Left lung (tissue), 14 donors: ENCODE measurements at places on chromosomes 5 and 9. TPM values are rescaled to one million over a fixed set of nuclear protein-coding genes. Genes with fewer than 3 reads are reported as not detected.

RACK1 gene
- 2,942 TPM for polyA plus RNA-seq

- no peak for DNase-seq
Measured at GRCh38 chr9:87569518-87569917, 71.9 kb downstream of the DAPK1 start.

- DNase-seq = no peak
Measured at GRCh38 chr5:97628031-97628430, 445.0 kb upstream of the RIOK2 start.

SMIM3 gene
- 14.0 TPM for polyA plus RNA-seq

ATOSB gene
- polyA plus RNA-seq = 14.5 TPM

DNA sequence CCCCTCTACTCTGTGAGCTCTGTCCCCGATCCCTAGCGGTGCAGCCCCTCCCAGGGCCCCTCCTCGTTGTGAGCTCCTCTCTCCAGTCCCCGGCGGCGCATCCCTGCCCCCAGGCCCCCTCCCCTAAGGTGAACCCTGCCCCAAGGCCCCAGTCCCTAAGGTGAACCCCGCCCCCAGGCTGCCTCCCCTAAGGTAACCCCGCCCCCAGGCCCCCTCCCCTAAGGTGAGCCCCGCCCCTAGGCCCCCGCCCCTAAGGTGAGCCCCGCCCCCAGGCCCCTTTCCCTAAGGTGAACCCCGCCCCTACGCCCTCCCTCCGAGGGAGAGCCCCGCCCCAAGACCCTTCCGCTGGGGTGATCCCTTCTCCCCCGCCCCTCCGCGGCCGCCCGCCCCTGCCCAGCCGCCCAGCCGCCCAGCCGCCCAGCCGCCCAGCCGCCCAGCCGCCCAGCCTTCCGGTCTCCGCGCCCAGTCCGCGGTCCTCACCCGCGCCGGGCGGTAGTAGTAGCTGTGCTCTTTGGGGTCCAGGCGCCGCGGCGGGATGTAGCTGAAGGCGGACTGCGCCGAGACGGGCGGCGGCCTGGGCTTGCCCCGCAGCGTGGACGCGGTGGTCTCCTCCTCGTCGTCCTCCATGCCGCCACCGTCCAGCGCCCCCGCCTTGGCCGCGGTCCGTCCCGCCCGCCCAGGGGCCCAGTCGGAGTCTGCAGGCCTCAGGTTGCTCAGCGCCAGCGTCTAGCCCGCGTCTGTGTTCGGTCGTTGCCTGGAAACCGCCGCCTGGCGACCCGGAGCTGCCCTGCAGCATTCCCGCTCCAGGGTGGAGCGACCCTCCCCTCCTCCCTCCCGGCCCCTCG, at the start of gene CFAP90:
CFAP90 (minus strand) TSS at position 739 of the 845 bp plus-strand sequence; CDS start at position 627, 112 bp downstream.
- DNase-seq = peak; percentile 89

- DNase-seq = no peak
Measured at GRCh38 chr5:81171769-81172168, 61.4 kb upstream of the CKMT2 start.

DNA sequence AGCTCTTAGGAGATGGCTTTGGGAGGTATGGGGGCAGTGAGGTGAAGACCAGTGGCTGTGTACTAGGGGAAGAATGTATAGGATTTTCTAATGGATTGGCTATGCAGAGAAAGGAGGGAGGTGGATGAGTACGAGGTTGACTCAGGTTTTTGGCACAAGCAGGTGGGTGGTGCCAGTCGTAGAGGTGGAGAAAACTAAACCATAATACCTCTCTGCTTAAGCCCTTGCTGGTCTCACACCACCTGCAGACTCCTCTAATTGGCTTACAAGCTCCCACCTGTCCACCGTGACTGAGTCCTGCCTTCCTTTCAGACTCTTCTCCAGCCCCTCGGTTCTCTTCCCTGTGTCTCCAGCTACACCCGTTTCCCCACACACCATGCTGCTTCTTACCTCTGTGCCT, 521.7 kb upstream of the CLINT1 start:
- DNase-seq = no peak

DNA sequence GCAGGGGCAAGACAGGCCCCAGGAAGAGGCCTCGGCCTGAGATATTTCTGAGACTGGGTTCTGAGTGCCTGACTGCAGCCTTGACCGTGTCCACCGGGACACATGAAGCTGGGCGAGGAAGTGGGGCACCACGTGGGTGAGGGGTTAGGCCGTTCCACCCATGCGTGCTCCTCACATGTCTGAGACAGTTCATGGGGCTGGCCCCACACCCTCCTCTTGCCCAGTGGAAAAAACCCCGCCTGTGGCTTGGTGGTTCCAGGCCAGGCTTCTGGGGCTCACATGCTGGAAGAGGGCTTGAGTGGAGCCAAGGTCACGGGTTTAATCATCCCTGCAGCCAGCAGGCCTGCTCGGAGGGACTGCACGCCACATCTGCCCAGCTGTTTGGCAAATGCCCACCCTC, 11.4 kb downstream of the HMCN2 start:
- DNase-seq = no peak

CDC20B gene
- polyA plus RNA-seq = 21.8 TPM

WDR5 gene
- polyA plus RNA-seq = 32.9 TPM

DNA sequence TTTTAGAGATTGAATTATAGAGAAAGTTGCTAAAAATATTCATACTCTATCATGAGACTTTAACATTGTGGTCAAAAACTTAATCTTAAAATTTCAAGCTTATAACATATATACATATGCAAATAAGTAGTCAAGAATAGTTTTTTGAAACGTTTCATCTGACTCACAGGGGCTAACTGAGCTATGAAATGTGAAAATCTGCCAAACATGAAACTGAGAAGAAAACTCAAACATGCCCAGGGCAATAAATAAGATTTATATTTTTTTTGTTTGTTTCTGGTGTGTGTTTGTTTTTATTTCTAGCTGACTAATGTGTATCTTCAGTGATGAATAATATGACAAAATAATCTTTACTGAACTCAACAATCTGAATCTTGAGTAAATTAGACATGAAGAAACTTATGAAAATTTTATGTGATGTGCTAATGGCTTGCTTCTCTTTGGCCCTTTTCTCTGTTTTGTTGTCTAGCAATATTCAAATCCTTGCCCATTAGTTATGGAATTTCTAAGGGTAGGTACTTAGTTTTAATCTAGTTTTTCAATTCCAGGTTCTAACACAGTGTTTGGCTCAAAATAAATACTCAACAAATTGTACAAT, 99.9 kb downstream of the FAM174A start:
- DNase-seq = no peak

DNA sequence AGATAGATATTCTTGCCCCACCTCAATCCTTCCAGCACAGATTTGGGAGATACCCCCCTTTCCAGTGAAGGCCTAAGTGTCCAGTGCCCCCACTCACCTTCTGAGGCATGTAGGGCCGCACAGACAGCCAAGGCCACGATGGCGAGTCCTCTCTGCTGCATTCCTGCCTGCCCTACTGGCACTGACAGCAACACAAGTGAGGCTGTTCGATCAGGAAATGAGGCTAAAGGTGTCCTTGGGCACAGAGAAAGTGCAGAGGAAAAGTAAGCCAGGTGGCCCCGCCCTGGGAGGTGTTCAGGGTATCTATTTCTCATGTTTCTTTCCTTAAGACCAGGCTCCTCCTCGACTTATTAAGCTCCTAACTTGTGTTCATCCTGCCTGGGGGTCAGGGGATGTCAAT, at the start of gene CCL28:
CCL28 (minus strand) TSS at position 236 of the 400 bp plus-strand sequence; CDS start at position 161, 75 bp downstream.
- no peak for DNase-seq

SLC6A7 gene
- polyA plus RNA-seq = not detected

GRCh38 chr5:127586811-127587210, 62.1 kb upstream of the CTXN3 start:
- no peak for DNase-seq

GRCh38 chr5:41048986-41049385, 22.2 kb downstream of the MROH2B start:
- DNase-seq = no peak

DNA sequence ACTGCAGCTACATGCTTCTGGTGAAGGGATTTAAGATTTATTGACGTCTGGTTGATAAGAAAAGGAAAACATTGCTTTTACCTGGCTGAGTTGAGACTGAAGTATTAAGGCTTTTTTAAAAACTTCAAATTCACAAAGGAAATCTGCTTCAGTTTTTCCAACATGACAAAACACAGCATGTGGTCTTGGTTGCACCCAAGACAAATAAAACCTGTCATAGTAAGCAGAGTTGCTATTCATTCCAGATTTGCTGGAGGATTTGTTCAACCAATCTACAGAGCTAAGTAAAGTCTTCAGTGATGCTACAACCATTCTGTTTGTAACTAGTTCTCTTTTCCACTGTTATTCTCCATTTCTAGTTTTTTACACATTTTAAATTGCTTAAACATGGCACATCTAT, 11.3 kb downstream of the C5orf63 start:
- DNase-seq = no peak

- DNase-seq = no peak
Measured at GRCh38 chr5:104512063-104512825, 949.7 kb upstream of the NUDT12 start.
